ENCODE measurements at places on chromosomes 7 and 10.

GRCh38 chr10:10432296-10433035, 585.2 kb upstream of the CELF2 start:
- DNase-seq = no peak

DNA sequence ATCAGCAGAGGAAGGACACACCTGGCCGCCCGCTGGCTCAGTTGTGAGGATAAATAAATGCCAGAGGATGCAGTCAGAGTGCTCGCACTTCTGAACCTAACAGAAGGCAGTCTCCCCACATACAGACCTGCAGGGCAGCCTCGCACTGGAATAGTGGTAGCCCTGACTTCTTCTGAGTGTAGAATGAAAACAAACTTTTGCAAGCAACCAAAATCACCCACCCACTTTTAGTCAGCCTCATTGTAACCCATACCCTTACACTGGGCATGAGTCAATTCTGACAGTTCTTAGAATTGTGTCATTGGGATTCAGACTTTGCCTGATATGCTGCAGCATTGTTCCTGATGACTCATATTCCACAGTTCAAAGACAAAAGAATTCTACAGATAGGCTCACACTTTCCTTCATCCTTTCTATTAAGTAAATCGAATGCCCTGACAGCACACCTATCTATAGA, 167.0 kb upstream of the CDK1 start:
- no peak for DNase-seq

- no peak for DNase-seq
Observed at GRCh38 chr7:115113776-115114175, 191.9 kb downstream of the MDFIC start.

- no peak for DNase-seq
Observed at GRCh38 chr10:50310560-50311174, 59.4 kb upstream of the ASAH2 start.

GRCh38 chr7:35329026-35329425, 75.1 kb upstream of the TBX20 start:
- DNase-seq = no peak

DNA sequence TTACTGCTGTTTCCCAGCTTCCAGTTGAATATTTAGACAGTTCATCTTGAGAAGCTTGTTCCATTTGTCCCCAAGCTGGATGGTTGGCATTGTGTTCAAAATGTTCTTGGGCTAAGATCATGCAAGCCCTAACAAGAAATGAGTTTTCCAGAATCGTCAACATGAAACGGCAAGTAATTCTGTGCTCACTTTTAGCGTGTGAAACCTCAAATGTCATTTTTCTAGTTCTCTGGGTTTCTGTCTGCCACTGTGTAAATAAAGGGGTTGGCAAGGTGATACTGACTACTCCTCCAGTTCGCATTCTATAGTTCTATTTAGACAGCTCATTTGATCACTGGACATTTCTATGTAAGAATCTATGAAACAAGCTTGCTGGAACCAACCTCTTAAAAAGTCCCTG, 194.0 kb downstream of the AHR start:
- DNase-seq = no peak

DNA sequence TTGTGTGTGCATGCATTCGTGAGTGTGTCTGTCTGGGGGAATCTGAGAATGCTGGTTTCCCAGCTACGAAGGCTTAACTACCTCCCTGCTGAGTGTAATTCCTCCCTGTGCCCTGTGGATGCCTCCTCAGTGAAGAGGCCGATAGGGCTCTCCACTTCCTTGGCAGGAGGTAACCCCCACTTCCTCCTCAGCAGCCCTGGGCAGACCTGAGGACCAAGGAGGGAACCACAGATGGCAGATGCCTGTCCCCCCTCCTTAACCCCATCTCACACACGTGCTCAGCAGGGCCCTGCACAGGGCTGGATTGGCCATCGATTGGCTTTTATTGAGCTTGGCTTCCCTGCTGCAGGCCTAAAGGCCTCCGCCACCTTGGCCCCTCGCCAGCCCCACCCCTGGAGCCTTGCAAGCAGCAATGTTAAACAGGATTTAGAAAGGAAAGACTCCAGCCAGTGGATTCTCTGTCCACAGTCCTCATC, 45.6 kb upstream of the LRRC4 start:
- no peak for DNase-seq

DNA sequence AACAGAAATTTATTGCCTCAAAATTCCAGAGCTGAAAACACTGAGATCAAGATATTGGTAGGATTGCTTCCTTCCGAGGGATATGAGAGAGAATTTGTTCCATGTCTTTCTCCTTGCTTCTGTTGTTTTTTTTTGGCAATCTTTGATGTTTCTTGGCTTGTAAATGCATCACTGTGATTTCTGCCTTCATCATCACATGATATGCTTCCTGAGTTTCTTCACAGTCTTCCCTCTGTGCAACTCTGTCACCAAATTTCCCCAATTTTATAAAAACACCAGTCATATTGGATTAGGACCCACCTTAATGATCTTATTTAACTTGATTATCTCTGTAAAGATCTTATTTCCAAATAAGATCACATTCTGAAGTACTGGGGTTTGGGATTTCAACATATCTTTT, 14.7 kb downstream of the TMEM236 start:
- no peak for DNase-seq

GRCh38 chr10:61257136-61257535, 196.0 kb downstream of the TMEM26 start:
- no peak for DNase-seq

DNA sequence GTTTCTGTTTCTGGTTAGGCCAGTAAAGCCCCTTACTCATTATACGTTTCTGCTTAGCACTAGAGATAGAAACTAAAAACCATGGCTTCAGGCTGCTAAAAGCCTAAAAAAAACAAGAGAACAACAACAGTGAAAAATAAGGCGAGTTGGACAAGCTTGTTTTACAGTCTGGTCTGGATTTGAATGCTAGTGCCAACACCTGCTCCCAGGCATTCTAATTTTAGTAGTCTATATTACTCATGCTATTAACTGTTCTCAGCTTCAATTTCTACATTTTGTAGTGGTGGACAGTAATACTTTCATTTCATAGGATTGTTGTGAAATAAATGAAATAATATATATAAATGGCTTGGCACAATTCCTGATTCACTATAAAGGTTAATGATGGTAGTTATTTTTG, 108.5 kb downstream of the HBP1 start:
- DNase-seq = no peak

DNA sequence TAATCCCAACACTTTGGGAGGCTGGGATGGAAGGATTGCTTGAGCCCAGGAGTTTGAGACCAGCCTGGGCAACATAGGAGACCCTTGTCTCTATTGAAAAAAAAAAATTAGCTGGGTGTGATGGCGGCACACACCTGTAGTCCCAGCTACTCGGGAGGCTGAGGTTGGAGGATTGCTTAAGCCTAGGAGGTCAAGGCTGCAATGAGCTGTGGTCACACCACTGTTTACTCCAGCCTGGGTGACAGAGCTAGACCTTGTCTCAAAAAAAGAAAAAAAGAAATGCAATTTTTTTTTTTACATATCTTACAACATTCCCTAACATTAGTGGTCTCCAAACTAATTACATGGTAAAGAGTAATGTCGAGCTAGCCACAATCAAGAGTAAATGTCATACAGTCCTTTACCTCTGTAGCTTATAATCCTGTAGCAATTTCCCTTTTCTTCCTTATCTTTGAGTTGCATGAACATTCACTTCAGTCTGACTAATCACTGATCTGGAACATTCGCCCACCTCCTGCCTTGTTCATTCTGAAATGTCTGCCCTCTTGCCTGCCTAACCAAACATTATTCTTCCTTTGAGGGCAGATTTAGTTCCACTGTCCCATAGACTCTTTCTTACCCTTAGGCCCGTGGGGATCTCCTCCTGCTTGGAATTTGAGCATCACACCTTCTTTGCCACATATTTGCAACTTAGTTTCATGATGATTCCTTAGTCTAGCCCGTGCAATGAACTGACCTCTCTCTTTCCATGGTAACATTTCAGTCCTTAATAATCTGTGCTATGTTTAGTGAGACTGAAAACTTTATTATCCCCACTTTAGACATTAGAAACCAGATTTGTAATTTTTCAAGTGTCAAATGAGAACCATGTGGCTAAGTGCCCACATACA, 4.8 kb upstream of the VCL start:
- DNase-seq = no peak

GRCh38 chr7:8500286-8500685, 66.9 kb downstream of the NXPH1 start:
- no peak for DNase-seq

DNA sequence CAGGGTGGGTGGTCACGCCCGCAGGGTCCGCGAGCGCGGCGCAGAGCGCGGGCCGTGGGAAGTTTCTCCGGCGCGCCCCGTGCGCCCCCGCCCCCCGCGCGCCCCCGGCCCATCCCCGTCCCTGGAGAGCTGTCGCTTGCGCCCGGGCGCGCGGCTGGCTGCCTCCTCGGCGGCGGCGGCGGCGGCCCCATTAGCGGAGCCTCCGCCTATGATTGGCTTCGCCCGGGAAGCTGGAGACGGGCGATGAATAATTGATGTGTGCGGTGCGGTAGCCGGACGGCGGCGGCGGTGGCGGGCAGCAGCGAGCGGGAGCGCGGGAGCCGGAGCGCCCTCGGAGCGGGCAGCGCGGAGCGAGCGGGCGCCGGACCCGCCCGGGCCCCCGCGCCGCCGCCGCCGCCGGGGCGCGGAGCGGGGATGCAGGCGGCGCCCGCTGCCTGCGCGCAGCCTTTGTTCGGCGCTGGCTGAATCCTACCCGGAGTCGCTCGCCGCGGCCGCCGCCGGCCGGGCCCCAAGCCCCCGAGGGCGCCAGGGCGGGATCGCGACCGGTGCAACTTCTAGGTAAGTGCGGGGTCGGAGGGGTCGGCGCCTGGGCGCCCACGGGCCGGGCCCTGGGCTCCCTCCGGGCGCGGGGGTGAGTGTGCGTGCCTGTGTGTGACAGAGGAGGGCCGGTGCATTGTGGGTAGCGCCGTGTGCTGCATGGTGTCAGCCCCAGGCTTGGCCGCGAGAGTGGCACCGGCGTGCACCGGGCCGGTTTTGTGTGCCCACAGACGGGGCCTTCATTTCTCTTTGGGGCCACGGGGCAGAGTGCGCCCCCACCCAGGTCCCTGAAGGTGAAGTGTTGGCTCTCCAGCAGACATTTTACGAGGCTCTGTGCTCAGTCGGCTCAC, 103.8 kb upstream of the PPIF start:
- DNase-seq = peak; percentile 56

GRCh38 chr7:88347517-88347916, 40.8 kb upstream of the STEAP4 start:
- no peak for DNase-seq

DNA sequence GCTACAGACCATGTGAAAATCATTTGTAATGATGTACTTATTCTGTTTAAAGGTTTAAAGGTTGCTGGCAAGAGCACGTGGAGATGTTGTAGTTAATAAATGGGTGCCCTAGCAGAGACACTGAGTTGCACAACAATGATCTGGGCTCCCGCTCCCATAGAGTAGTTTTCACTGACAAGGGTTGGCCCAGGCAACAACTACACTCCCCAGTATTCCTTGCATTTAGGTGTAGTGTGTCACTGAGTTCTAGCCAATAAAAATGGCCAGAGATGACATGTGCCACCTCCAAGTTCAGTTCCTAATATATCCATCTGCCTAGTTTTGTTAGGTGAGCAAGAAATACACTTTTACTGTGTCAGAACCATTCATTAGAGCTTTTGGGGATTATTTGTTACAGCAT, 392.1 kb upstream of the MTPN start:
- no peak for DNase-seq

GRCh38 chr10:85187047-85187446, 858.7 kb downstream of the CCSER2 start:
- DNase-seq = no peak

DNA sequence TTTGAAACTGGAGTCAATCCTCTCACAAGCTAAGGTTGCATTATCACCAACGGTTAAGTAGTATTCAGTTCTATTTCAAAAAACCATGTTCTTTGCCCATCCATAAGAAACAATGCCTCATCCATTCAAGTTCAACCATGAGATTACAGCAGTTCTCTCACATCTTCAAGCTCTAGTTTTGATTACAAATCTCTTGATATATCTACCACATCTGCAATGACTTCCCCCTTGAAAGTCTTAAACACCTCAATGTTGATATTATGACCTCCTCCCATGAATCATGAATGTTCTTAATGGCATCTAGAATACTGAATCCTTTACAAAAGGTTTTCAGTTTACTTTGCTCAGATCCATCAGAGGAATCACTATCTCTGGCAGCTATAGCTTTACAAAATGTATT, 81.8 kb downstream of the JMJD1C start:
- DNase-seq = no peak

GRCh38 chr7:150621376-150621775, 10.8 kb downstream of the GIMAP6 start:
- no peak for DNase-seq

DNA sequence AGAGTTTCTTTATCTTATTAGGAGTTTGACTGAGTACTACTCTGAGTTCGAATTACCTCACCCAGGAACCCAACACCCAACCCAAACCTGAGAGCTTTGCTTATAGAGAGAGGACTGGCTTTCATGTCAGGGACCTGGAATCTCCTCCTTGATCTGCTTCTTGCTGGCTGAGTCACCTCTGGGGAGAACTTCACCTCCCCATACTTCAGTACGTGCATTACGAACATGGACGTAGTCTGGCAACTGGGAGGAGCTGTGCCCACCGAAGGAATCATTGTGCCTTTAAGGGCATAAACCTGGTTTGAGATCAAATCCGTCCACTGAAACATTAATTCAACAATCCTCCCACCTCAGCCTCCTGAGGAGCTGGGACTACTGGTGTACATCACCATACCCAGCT, 12.2 kb upstream of the PSAP start:
- no peak for DNase-seq

DNA sequence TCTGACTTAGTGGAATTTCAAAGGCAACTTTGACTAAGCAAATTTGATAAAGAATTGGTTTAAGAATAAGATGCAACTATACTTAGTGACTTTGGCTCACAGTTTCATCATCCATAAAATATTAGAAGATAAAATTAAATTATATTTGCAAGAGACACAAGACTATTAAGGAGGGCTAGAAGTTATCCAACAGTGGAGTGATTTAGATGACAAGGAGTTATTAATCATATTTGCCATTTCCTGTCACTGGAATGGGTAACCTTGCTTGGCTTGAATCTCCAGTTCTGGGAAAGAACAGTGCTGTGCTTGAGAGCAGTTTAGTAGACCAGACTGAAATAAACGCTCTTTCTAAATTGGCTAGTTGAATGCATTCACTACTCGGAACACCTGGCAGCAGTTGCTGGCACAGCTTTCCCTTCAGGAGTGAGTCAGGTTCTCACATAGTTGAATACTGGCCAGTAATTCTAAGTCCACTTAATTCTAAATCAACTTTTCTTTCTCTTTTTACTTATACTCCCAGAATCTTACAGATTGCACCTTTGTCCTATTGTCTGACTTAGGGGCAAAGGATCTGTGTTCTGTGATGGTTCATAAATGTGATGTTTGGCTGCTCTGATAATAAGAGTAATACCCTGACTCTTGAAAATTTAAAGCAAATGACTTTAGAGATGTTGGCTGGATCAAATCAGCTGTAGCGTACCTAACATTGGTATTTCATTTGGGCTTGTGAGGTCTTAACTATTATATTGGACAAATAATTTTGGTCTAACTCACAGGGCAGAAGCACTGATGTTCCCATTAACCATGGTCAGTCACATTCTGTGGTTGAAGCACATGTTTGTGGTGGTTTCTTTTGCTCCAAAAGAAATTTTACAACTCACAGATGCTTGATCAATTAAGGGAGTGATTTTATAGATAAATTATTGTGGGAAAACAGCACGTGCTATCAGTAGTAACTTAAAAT, 16.6 kb downstream of the STMP1 start:
- no peak for DNase-seq

- no peak for DNase-seq
Observed at GRCh38 chr10:102624751-102625645, 19.3 kb upstream of the TRIM8 start.
